Effector memory CD4-positive, alpha-beta T cell (primary cell): ENCODE measurements at places on chromosomes 16 and 17.

DNA sequence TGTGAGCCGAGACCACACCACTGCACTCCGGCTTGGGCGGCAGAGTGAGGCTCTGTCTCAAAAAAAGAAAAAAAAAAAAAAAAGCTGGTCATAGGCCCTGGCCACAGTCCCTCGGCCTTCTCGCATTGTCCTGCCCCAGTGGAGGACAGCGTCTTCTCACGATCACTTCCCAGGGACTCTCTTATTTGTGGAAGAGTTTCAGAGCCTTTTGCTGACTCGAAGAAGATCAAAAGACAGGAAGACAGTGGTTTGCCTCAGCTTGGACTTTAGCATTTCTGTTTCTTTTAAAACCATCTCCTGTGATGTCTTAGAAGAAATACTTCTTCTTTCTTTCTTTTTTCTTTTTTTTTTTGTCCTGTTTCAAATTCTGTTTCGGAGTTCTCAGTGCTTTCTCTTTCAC is 210.0 kb downstream of the FTO start:
- H3K4me1 ChIP-seq = peaks cover 10% of the 10 kb centered on the region
- no peaks in the 10 kb centered on the region for H3K36me3 ChIP-seq
- H3K27ac ChIP-seq = no peak overlapping the region
- H3K27me3 ChIP-seq = no peaks in the 10 kb centered on the region
- H3K4me3 ChIP-seq = no peak overlapping the region

DNA sequence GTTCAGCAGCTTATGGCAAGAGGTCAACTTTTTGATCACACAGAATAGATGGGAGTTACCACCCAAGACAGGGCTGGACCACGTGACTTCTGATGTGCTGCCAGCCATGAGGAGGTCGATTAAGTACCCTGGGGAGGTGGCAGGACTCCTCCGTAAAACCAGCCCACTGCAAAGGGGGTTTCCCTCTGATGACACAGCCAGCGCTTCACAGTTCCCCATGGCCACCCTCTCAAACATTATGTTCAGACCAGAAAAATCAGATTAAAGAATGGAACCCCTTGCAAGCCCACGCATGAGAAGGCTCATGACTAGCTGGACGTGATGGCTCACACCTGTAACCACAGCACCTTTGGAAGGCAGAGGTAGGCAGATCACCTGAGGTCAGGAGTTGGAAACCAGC is 222.9 kb downstream of the CPPED1 start:
- no peaks in the 10 kb centered on the region for H3K27me3 ChIP-seq
- H3K4me1 ChIP-seq = no peaks in the 10 kb centered on the region
- no peaks in the 10 kb centered on the region for H3K36me3 ChIP-seq
- DNase-seq = no peak

DNA sequence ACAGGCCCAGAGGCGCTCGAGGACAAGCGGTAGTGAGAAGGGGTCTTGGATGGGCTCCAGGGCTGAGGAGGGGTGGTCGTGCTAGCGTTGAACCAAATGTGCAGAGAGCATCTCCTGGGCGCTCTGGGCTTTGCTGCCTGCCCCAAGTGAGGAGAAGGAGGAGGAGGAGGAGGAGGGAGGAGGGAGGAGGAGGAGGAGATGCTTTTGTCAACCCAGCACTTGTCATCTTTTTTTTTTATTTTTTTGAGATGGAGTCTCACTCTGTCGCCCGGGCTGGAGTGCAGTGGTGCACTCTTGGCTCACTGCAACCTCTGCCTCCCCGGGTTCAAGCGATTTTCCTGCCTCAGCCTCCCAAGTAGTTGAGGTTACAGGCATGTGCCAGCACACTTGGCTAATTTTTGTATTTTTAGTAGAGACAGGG is 59.8 kb downstream of the PGS1 start:
- no peaks in the 10 kb centered on the region for H3K36me3 ChIP-seq
- no peaks in the 10 kb centered on the region for H3K27me3 ChIP-seq
- no peak overlapping the region for H3K4me3 ChIP-seq
- no peaks in the 10 kb centered on the region for H3K4me1 ChIP-seq

DNA sequence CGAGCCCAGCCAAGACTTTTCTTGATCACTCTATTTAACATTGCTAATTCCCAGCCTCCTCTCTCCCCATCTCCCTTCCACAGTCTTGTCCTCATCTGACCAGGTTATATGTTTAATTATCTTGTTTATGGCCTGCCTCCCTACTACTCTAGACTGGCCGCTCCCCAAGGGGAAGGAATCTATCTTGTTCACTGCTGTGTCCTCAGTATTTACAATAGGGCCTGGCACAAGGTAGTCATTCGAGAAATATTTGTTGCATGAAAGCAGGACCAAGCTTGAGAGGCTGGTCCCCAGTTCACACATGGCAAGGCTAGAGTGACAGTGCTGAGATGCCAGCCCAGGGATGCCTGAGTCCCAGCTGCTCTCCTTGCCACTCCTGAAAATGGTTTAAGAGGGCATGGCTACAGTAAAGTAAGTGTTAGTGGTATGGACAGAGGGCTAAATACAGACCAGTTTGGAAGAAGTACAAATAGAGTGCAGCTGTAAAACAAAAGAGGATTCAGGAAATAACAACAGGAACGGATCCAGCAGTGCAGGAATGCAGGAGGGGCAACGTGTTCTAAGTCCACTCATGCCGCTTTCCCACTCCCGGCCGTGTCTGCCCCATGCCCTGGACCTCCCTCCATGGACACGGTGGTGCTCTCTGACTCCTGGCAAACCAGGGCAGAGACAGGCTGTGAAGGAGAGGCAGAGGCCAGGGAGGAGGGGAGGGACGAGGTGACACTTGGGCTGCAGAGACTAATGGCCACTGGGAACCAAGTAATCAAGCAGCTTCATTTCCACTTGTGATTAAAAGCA is 65.6 kb downstream of the TOM1L2 start:
- no peaks in the 10 kb centered on the region for H3K4me1 ChIP-seq
- no peak overlapping the region for H3K27ac ChIP-seq
- H3K27me3 ChIP-seq = no peaks in the 10 kb centered on the region
- H3K36me3 ChIP-seq = peaks cover 11% of the 10 kb centered on the region

DNA sequence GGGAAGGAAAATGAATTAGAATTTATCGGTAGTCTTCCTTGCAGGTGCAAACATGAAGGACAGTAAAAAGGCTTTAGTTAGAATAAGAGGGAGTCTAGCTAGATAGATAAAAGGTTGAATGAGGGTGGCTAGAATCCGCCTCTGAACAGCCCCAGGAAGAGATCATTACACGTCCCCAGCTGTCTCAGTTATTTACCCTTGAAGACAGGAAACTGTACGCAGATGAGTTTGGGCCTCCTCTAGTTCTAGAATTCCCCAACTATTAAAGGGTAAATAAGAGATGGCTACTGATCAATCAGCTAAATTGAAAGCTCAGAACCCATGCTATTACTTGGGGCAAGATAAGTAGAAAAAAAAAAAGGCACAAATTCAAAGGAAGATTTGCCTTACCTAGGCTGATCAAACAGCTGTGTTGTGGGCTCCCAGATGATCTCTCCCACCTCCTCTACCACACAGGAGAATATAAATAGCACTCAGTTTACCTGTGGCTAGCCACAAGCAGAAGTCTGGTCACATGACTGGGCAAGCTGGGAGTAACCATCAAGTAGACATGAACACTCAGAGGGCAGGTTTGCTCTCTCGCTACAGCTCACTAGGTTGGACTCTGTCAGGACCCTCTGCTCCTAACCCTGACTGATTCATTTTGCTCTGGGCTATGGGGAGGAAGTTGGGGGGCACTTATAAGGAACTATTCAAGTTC is 17.0 kb downstream of the FAM117A start:
- no peak for DNase-seq
- peak overlapping the region; percentile 86 for H3K27ac ChIP-seq
- H3K36me3 ChIP-seq = no peaks in the 10 kb centered on the region
- H3K4me1 ChIP-seq = peaks cover 77% of the 10 kb centered on the region
- H3K27me3 ChIP-seq = no peaks in the 10 kb centered on the region

GRCh38 chr16:84851192-84852127 is 31.7 kb downstream of the CRISPLD2 start:
- no peak for DNase-seq
- H3K4me1 ChIP-seq = no peaks in the 10 kb centered on the region
- H3K27ac ChIP-seq = no peak overlapping the region
- no peaks in the 10 kb centered on the region for H3K36me3 ChIP-seq

GRCh38 chr16:16062023-16062937 is 112.9 kb downstream of the ABCC1 start:
- no peak for DNase-seq
- no peaks in the 10 kb centered on the region for H3K27me3 ChIP-seq
- H3K4me1 ChIP-seq = peaks cover 16% of the 10 kb centered on the region
- H3K4me3 ChIP-seq = no peak overlapping the region
- H3K27ac ChIP-seq = no peak overlapping the region
- peaks cover 30% of the 10 kb centered on the region for H3K36me3 ChIP-seq
